ENCODE measurements at places on chromosomes 7 and 10.

GRCh38 chr7:154304740-154305700 is 252.8 kb downstream of the DPP6 start:
- H3K4me1 ChIP-seq, result peaks cover 15% of the 10 kb centered on the region
- DNase-seq, result peak; percentile 62
- peak overlapping the region; percentile 74 for H3K4me3 ChIP-seq
- H3K27ac ChIP-seq, result no peak overlapping the region
- H3K36me3 ChIP-seq, result no peaks in the 10 kb centered on the region

- no peaks in the 10 kb centered on the region for H3K36me3 ChIP-seq
- no peaks in the 10 kb centered on the region for H3K4me1 ChIP-seq
- H3K4me3 ChIP-seq, result no peak overlapping the region
- H3K27me3 ChIP-seq, result no peaks in the 10 kb centered on the region
Measured at GRCh38 chr7:108659261-108659660, 89.6 kb downstream of the DNAJB9 start.

DNA sequence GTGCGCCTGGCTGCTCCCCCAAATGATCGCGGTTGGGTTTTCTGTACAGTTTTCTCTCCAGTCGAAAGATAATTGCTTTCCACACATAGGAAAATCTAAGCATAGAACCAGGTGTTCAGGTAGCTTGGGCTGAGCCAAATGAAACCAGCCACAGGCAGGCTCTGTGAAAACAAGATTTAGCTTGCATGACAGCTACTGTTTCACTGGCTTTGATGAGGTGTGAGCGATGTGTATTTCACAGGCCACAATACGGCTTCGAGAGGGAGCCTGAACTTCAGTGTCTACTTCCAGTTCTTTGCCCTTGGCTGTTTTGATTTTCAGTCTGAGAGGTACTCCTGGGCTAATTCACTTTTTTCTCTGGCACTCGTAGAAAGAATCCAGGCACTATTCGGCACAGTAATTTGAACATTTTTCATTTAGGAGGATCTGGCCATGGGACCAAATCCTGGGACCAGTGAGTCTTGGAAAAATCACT is 110.5 kb downstream of the JCAD start:
- H3K36me3 ChIP-seq, result no peaks in the 10 kb centered on the region
- H3K27me3 ChIP-seq, result peaks cover 9% of the 10 kb centered on the region
- peak overlapping the region; percentile 17 for H3K27ac ChIP-seq
- H3K4me1 ChIP-seq, result peaks cover 29% of the 10 kb centered on the region
- no peak overlapping the region for H3K4me3 ChIP-seq

GRCh38 chr7:146875237-146875785 is 758.7 kb downstream of the CNTNAP2 start:
- H3K27ac ChIP-seq, result no peak overlapping the region
- H3K4me3 ChIP-seq, result no peak overlapping the region
- no peak for DNase-seq
- H3K27me3 ChIP-seq, result no peaks in the 10 kb centered on the region

DNA sequence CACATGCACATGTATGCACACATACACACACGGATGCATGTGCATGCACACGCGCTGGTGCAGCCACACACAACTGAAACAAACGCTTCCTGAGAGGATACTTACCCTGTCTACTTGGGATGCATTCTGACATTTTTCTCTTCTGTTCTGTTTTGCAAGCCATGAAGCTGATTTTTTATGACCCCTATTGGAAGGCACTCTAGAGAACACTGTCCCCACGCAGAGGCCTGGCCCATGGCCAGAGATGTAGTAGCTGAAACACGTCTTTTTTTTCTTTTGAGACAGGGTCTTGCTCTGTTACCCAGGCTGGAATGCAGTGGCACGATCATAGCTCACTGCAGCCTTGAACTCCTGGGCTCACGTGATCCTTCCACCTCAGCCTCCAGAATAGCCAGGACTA is 47.9 kb downstream of the VWA2 start:
- H3K4me1 ChIP-seq, result no peaks in the 10 kb centered on the region
- no peak overlapping the region for H3K4me3 ChIP-seq
- no peaks in the 10 kb centered on the region for H3K27me3 ChIP-seq
- DNase-seq, result no peak

DNA sequence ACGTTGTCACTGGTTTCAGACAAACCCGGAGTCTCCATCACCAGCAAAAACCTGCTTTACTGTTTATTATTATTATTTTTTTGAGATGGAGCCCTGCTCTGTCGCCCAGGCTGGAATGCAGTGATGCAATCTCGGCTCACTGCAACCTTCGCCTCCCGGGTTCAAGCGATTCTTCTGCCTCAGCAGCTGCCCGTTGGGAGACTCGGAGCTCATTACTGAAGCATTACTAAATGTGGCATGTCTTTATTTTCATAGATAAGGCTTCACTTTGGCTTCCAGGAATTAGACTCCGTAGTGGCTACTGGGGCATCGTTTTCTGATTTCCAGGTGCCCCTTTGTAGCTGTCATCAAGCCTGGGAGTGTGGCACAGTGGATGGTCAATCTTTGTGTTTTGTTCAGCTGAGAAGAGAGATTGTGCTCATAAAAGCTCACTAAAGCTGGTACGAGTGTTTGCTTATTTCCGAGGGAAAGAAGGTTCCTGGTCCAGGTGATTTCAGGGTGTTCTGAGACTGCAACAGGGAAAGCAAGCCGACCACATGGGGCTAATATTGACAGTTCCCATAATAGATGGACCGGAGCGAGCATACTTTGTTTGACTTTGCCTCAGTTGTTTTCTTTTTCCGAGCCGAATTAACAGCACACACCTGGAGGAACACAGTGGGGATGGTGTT is 163.1 kb downstream of the CAMK1D start:
- peaks cover 3% of the 10 kb centered on the region for H3K27me3 ChIP-seq
- H3K4me1 ChIP-seq, result peaks cover 39% of the 10 kb centered on the region
- H3K27ac ChIP-seq, result peak overlapping the region; percentile 52
- H3K36me3 ChIP-seq, result peaks cover 8% of the 10 kb centered on the region
- H3K4me3 ChIP-seq, result no peak overlapping the region

DNA sequence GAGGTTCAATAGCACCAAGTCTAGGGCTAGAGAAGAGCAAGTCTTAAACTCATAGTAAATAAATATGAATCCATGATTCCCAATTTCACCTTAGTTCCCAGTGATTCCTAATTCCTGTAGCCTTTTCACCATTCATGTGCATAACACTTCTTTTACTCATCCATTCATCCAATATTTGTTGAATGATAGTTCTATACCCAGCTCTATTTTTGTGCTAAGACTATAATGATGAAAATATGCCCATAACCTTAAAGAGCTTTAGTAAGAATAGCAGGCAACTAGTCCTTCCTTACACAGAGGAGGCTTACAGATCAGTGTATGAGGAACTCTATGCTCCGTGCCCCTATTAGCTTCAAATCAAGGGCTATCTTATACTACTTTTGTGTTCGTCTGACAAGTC is 280.2 kb upstream of the CHRM2 start:
- no peaks in the 10 kb centered on the region for H3K36me3 ChIP-seq
- DNase-seq, result no peak
- H3K4me3 ChIP-seq, result no peak overlapping the region
- no peaks in the 10 kb centered on the region for H3K4me1 ChIP-seq
- H3K27me3 ChIP-seq, result no peaks in the 10 kb centered on the region

- no peak for DNase-seq
- H3K27me3 ChIP-seq, result peaks cover 3% of the 10 kb centered on the region
- H3K27ac ChIP-seq, result no peak overlapping the region
- H3K4me1 ChIP-seq, result peaks cover 48% of the 10 kb centered on the region
Measured at GRCh38 chr7:151679881-151680612, 160.4 kb upstream of the RHEB start.

- H3K36me3 ChIP-seq, result no peaks in the 10 kb centered on the region
- H3K27ac ChIP-seq, result no peak overlapping the region
- no peaks in the 10 kb centered on the region for H3K4me1 ChIP-seq
- no peak for DNase-seq
Measured at GRCh38 chr10:27720529-27720928, 25.1 kb downstream of the MKX start.

DNA sequence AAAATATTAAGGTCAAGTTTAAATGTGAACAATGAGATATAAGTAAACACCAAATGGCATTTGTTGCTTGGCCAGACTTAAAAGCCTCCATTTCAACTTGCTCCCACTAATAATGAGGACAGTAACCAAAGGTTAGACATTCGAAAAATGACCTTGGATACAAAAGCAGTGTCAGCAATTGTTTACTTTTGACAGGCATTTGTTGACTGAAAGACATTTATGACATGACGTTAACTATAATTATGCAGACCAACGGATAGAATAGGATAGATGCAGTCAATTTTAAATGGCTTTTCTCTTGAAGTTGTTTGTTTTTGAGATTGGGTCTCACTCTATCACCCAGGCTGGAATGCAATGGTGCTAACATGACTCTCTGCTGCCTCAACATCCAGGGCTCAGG is 6.3 kb upstream of the WNT16 start:
- H3K36me3 ChIP-seq, result no peaks in the 10 kb centered on the region
- no peak overlapping the region for H3K27ac ChIP-seq
- peaks cover 19% of the 10 kb centered on the region for H3K4me1 ChIP-seq
- no peak for DNase-seq
- H3K4me3 ChIP-seq, result no peak overlapping the region

- no peaks in the 10 kb centered on the region for H3K4me1 ChIP-seq
- no peak for DNase-seq
- H3K27me3 ChIP-seq, result no peaks in the 10 kb centered on the region
- H3K36me3 ChIP-seq, result no peaks in the 10 kb centered on the region
Measured at GRCh38 chr10:122012731-122013130, 23.8 kb downstream of the TACC2 start.

- peaks cover 26% of the 10 kb centered on the region for H3K4me1 ChIP-seq
- peak overlapping the region; percentile 95 for H3K27ac ChIP-seq
- H3K36me3 ChIP-seq, result peaks cover 32% of the 10 kb centered on the region
- peaks cover 8% of the 10 kb centered on the region for H3K27me3 ChIP-seq
- no peak for DNase-seq
- peak overlapping the region; percentile 94 for H3K4me3 ChIP-seq
Measured at GRCh38 chr7:32489788-32490126, 423 bp downstream of the LSM5 start.

- no peak overlapping the region for H3K4me3 ChIP-seq
- peaks cover 2% of the 10 kb centered on the region for H3K27me3 ChIP-seq
- H3K36me3 ChIP-seq, result no peaks in the 10 kb centered on the region
Measured at GRCh38 chr7:157905651-157906461, 569.1 kb downstream of the DNAJB6 start.

- DNase-seq, result no peak
- H3K27me3 ChIP-seq, result no peaks in the 10 kb centered on the region
- peaks cover 21% of the 10 kb centered on the region for H3K4me1 ChIP-seq
- no peak overlapping the region for H3K27ac ChIP-seq
Measured at GRCh38 chr7:144519925-144520324, 116.4 kb upstream of the NOBOX start.

GRCh38 chr7:150951181-150951520 is 27.0 kb downstream of the KCNH2 start:
- H3K27ac ChIP-seq, result peak overlapping the region; percentile 51
- peaks cover 8% of the 10 kb centered on the region for H3K27me3 ChIP-seq
- no peak for DNase-seq
- H3K4me3 ChIP-seq, result no peak overlapping the region
- peaks cover 11% of the 10 kb centered on the region for H3K36me3 ChIP-seq
- peaks cover 70% of the 10 kb centered on the region for H3K4me1 ChIP-seq

Measured in nephron progenitor cell (in vitro differentiated cells).